ENCODE measurements at places on chromosomes 5 and 9.
A peak's percentile ranks its signal among the peaks of the same experiment; 100 is the strongest.

- peak; percentile 55 for DNase-seq
Measured at GRCh38 chr5:10632110-10632761, 68.4 kb downstream of the ANKRD33B start.

GRCh38 chr5:142743592-142744441, 26.4 kb upstream of the ARHGAP26 start:
- no peak for DNase-seq

GRCh38 chr5:62284946-62285891, 20.8 kb upstream of the KIF2A start:
- no peak for DNase-seq

GRCh38 chr5:127517110-127517479, 345 bp upstream of the PRRC1 start:
- peak; percentile 1 for DNase-seq

DNA sequence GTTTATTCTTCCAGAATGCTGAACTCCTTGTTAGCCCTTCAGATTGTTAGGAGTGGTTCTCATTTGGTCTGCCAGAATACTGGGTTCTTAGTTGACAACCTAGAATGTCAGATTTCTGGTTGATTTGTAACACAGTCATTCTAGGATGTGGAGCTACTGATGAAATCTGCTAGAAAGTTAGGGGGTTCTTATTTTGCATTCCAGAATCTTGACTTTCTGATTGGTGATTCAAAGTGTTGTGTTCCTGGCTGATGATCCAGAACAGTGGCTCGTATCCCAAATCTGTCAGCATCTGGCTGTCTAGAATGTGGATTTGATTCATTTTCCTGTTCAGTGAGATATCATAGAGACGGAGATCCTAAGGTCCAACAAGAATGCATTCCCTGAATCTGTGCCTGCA, 21.9 kb downstream of the PTGS1 start:
- DNase-seq: no peak

DNA sequence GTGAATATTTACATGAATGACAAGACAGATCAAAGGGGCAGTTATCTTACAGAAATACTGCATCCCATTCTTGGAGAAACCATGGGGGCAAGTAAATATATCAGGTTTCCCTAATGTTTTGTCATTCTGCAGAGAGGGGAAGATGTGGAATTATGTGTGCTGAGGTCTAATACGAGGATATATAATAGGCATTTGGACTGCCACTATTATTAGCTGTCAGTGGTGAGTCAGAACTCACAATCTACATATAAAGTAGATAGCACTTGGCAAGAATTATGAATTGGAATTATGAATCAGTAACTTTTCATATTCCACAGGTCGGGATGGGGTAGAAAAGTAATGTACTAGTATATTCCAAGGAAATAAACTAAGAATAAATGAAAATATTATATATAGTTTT, 121.7 kb downstream of the GIN1 start:
- DNase-seq: no peak

DNA sequence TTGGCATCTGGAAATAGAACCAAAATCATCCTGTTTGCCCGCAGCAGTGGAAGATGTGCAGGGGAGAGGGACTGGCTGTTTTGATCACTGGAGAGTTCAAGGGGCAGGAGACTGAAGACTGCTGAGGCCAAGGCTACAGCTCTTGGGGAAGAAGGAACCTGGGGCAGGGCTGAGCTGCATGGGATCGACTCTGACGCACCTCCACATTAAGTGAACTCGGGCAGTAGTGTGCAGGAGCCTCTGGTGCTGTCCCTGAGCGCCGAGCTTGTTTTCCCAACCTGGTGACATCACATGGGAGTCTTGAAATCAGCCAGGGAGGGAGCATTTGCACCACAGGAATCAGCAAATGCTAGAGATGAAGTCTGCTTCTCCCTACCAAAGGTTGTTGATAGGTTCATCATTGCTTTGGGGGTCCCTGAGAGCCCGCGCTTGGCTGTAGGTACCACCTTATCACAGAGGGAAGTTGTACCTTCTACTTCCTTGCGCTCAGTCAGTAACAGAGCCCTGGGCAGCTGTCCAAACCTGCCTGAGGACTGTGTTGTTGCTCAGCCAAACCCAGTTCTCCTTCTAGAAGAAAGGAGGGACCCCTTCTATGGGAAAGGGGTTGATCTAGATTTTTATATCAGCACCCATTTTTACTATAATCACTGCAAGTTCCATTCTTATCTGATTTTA, 52.3 kb upstream of the CTSL start:
- no peak for DNase-seq

DNA sequence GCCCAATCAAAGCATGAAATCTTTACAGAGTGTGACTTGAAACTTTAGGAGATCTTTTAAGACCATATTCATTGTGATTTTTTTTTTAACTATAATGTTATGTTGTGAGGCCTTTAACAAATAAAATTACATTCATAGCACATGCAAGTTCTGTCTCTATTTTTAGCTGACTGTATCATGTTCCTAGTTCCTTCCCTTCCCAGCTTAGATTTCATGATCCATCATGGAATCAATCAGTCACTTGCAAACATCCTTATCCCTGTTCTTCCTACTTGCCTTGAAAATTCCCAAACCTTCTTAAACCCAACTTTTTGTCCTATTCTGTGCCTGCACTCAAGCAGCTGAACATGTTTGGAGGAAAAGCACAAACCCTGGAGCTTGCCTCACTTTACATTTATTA, 141.8 kb downstream of the DMXL1 start:
- DNase-seq: no peak

GRCh38 chr9:105290418-105290817, 46.0 kb downstream of the SLC44A1 start:
- no peak for DNase-seq

DNA sequence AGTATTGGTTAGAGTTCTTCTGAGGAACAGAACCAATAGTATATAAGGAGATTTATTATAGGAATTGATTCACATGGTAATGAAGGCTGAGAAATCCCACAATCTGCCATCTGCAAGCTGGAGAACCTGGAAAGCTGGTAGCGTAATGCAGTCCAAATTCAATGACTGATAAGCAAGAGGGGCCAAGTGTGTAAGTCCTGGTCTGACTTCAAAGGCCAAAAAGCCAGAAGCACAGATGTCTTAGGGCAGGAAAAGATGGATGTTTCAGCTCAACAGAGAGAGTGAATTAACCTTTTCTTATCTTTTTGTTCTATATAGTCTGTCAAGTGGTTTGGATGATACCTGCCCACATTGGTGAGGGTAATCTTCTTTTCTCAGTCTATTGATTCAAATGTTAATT, 146.4 kb downstream of the FGF10 start:
- no peak for DNase-seq

DNA sequence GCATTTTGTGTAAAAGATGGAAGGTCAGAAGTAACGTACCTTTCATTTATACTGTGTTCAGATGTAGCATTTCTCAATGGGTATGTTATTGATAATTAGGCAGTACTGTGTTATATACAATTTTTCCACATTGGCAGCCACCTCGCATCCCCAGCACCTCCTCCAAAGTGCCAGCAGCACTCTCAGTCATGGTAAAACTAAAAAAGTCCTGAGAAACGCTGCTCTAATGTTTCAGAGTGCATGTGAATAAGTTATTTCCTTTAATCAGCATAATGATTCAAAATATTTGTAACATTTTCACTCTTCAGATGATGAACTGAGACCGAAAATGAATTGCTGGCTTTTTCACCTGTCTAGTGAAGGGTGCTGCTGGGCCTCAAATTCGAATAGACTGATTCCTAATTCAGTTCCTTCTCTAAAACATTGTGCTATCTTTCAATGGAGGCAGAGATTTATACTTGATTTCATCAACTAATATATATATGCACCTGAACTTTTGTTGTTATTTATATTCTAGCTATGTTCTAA, 79.9 kb upstream of the ANKRD55 start:
- no peak for DNase-seq

GRCh38 chr5:37844009-37844408, 4.2 kb upstream of the GDNF start:
- DNase-seq: no peak

- DNase-seq: no peak
Measured at GRCh38 chr5:72599065-72599433, 91.8 kb upstream of the ZNF366 start.

DNA sequence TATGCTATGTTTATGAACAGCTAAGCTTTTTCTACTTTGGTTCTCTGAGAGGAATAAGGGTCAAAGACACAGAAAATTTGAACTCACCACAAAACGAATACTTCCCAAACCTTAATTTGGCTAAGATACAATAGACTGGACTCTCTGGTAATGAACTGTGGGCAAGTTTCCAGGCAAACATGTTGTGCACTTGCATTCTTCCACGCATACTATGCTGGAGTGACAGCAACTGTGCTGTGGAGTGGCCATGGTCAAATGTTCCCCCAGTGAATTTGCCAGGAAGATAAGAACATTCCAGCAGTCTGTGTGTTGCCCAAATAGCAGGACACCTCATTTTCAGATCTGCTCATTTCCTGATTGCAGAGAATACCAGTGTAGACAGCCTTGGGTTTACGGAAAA, 275.3 kb upstream of the IL12B start:
- no peak for DNase-seq

DNA sequence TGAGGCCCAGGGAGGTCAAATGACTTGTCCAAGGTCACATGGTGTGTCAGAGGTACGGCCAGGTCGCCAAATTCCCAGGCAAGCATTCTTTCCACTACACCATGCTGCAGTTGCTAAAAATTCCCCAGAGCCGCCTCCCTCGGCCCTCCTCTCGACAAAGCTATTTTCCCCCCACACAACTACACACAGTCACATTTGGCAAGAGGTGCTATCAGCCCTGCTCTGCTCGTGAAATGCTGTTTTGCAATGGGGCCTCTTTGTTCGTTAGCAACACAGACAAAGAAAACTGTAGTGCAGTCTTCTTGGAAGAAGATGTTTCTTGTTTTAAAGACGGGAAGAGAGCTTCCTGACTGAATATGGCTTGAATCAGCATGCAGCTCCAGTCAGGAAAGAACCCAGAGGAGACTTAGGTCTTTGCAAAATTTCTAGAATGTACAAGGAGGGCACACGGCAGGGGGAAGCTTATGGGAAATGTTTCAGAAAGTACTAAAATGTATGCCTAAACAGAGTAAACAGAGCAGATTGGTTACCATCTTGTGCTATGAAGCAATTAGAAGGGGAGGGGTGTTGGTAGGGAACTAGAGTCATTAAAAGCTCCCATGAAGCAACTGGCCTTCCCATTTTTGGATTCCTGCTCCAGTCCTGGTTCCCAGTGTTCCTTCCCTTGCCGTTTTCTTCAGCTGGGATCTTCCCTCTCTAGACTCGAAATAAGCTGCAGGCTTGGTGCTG, 14.2 kb downstream of the SLIT3 start:
- no peak for DNase-seq

GRCh38 chr9:81032030-81032572, 657.2 kb downstream of the TLE1 start:
- no peak for DNase-seq

- no peak for DNase-seq
Measured at GRCh38 chr5:145826895-145827674, 8.1 kb downstream of the PRELID2 start.

DNA sequence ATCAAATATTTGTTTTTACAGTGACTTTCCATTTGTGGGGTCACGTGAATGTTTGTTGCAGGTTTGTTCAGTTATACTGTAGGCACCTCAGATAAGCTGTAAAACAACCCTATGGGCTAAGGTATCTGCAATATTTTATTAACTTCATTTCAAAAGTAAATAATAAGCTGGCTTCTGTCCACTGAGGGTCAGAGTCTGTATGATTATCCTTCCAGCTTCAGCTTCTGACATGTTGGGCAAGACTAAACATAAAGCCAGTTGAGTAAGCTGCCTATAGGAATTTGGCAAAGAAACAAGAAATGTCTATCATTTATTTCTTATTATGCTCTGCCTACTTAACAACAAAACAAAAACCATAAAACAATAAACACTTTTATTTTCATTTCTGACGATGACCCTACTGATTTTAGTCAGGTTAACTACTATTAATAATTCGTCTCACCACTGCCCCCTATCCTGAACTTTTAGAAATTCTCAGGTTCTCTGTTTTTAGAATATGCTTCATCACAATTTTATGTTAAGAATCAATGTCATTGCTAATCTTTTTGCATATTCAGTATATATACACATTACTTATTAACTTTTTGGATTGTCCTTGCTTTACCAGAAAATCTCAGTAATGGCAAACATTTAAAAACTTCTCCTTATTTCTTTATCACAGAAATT, 413.6 kb upstream of the ADAMTSL1 start:
- DNase-seq: no peak

DNA sequence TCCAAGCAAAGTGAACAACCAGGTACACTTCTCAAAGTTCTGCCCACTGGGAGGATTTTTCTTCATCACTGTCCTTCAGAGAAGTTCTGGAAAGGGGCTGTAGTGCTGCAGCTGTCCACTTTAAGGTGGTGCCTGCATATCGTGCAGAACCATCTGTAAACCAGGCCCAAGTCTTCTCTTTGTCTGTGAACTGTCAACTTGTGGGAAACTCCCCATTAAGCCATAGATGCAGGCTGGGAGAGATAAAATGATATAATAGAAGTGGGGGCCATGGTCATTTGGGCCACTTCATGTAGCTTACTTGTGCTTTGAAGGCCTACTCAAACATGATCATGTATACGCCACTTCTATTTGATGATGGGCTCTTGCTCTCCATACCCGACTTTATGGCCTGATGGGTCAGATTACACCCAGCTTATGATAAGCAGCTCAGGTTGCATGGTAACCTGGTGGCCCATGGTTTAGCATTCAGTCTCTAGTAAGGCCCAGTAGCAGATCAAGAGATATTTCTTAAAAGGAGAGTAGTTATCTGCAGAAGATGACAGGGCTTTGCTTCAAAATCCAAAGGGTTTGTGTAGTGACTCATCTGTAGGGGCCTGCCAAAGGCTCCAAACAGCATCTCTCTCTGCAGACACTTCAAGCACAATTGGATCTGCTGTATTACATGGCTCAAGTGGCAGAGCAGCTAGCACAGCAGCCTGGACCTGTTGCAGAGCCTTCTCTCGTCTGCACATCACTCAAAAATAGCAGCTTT, 15.7 kb upstream of the BTF3 start:
- DNase-seq: no peak

DNA sequence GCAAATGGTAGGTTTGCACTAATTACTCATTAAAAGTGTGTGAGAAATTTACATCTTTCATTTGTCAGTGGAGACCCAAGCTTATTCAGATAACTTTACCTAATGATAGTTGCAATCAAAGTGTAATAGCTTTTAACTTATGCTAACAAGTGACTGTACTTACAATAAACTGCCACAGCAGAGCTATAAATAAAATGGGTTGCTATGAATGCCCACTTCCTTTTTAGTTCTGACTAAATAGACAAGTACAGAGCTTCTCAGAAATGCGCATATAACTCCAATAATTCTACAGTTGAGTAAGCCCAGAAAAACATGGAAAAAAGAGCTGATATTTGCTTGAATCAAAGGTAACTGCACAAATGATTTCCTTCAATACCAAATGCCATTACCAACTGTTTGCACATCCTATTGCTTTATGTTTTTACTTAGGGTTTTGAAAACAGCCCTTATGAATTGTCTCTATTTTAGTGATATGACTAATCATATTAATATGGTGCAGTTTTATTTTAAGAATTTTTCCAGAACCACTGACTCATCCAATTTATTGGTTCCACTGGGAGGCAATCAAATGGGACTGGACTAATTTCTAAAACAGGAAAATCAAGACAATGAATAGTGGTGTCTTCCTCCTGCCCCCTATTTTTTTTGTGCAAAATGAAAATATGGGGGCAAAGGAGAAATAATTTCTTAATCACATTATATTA, 84.1 kb downstream of the PPP2R2B start:
- DNase-seq: no peak
